GM12878 (cell line): ENCODE measurements at places on chromosomes 5 and 9. TPM values are rescaled to one million over a fixed set of nuclear protein-coding genes. Genes with fewer than 3 reads are reported as not detected.

DNA sequence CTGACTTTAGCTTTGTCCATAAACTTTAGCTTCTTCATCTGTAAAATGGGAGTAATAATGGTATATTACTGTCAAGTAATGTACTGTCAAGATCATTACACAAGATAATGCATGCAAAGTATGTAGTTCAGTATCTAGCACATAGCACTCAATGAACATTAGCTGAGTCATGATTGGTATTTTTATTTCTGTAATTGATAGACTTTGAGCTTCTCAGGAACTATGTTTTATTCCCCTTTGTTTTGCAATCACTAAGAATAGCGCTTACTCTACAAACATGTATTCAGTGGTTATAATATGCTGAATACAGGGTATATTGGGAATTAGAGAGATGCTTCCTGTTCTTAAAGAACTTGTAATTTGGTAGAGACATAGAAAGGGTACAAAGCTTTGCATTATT lies 142.3 kb upstream of the KLF9 start:
- DNase-seq = no peak

DNA sequence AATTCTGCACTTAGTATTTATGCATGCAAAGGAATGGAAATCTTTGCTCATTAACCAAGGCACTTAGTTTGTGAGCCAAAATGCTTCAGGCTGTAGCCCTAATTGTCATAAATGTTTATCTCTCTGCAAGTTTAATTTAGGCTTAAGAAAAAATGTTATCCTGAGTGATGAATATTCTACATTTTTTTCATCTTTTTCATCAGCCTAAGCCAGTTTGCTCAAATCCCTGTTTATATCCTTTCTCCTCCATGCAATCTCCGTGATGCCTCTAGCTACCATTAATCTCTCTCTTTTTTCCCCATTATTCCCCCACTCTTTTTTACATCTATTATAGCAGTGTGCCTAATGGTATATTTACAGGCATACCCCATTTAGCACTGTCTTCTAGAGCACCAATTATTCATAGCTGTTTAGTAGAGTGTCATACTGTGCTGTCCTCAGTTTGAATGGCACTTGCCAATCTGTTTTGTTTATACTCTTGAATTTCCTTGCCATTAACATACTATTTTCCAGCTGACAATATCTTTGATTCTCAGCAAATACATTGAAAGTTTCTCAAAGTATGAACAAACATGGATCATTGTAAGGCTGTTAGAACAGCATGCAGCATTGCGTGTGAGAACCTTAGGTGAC lies 1457.0 kb downstream of the MAT2B start:
- DNase-seq = no peak

- no peak for DNase-seq
Measured at GRCh38 chr5:11851965-11852716, 52.1 kb downstream of the CTNND2 start.

DNA sequence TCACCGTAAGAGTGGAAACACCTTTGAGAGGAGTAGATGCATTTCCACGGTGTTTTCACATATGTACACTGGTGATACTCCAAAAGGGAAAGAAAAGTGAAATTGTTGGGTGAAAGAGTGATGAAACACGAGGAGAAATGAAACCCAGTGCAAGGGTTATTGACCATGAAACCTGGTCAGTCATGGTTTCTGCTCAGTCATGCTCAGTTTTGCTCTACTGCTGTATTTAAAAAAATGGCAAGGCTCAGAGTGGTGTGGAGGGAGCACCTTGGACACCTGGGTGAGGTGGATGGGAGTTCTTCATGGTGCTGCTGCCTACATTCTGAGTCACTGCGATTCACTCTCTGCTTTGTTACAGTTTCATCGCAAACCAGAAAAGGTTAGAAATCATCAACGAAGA lies 32.3 kb downstream of the NTRK2 start:
- peak; percentile 77 for DNase-seq

DNA sequence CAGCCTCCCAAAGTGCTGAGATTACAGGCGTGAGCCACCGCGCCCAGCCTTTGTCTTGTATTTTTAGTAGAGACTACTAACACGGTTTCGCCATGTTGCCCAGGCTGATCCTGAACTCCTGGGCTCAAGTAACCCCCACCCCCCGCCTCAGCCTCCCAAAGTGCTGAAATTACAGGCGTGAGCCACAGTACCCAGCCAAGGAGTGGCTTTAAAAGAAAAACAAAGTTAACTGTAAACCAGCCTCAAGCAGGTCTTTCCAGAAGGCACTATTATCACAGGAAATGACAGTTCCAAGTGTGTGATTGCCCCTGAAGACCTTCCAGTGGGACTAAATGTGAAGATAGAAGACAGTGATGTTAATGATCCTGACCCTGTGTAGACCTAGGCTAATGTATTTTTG lies 31.1 kb downstream of the SIL1 start:
- no peak for DNase-seq

DNA sequence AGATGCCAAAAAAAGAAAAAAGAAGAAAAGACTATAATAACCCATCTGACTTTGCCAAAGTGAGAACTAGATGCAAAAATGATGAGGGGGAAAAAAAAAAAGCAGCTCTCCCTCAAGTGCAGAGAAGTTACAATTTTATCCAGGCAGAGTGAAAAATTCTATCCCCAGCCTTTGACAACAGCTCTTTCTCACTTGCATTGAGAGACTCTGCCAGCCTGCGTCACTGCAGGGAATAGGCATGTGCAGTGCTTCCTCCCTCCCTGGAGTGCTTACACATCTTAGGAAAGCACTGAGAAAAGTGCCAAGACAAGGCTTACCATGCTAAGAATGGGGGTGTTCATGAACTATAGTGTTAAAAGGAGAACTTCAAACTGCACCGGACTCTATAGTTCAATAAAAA lies 418.6 kb upstream of the TYRP1 start:
- DNase-seq = no peak

DNA sequence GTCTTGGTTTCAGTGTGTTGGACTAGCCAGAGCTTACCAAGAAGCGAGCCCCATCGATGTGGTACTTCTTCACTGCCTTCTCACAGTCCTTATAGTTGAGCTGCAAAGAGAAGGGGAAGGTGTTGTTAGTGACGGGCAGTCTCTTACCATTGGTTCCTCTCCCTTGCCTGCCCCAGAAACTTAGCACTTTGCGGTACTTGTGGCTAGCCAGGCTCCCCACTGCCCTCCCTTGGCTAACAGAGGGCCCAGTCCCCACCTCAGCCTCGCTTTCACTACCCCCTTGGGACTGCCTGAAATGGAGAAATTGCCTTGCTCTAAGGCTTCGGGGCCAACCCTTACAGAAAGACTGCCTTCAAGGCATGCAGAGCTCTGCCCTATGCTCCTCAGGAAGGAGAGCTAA lies 4.3 kb downstream of the LCP2 start:
- DNase-seq = peak; percentile 87

DNA sequence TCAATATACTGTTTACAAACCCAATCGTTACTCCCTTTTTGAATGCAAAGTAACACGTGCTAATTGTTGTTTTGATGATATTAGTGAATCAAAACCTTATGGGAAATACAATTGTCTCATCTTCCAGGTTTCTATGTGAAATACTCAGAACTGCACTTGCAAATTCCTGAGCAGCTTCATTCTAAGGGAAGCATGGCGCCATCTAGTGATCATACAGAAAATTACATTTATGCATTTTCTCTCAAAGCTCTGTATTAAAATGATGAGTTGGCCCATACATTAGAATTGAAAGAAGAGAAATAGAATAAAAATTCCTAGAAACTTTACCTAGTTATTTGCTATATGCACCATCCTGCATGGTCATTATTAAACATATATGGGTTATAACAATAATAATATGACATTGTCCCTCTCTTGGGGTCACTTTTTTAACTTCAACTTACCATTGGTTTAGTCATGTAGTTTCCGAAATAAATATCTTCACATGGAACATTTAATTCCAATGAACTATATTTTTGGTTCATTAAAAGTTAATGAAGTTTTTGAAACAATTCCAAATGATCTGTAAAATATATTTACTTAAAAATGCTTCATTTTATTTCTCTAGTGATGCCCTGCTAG lies 220.0 kb downstream of the PDE4D start:
- no peak for DNase-seq

DNA sequence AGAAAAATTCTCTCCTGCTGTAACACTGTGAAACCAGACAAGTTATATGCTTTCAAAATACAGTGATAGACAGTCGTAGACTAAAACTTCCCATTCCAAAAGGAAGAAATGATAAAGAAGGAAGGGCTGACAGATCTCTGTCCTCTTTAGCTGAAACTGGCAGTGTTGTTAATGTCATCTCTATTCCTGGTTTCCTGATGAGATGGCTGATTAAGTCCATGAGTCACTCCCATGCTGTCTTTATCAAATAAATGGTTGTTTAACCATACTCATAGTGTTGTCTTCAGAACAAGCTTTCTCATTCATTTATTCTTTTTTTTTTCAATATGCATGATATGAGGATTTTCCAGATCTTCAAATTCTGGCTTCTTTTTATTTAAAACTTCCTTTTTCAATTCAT lies 952.2 kb upstream of the WWC1 start:
- no peak for DNase-seq

GRCh38 chr5:171397190-171397589 lies 9.5 kb downstream of the NPM1 start:
- DNase-seq = no peak

DNA sequence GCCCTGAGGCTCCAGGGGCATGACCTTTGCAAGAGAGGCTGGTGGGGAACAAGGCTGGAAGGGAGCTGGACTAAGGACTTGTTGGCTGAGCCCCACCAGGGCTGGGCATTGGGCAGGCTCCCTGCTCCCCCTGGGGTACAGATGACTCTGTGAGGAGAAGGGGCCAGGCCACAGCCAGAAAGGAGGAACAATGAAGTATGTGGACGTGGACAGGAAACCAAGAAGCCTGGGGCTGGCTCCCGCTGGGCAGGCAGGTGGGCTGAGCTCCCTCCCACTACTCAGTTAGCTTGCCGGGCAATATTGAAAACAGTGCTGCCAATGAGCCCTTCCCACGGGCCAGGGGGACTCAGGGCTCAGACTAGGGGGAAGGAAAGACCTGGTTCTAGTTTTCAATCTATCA lies 66.1 kb upstream of the SPTLC1 start:
- DNase-seq = no peak

- no peak for DNase-seq
Measured at GRCh38 chr5:90982576-90982975, 400.5 kb downstream of the ARRDC3 start.

- DNase-seq = no peak
Measured at GRCh38 chr9:101387871-101388506, 3.2 kb upstream of the BAAT start.

DNA sequence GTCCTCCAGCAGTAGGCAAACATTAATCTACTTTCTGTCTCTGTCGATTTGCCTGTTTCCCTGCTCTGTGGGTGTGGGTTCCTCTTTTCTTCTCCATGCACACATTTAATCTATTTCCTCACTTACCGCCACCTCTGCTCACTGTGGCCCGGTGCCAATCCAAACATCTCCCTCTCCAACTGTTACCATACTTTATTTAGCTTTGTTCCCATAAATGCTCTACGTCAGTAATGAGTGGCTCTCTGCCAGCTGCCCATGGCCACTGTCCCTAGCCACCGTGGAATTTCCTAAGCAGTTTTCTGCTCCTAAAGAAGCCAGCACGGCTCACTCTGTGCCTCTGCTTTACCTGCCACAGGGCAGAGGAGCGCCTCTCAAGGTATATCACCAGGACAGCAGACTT lies 19.5 kb upstream of the GOLPH3 start:
- no peak for DNase-seq

DNA sequence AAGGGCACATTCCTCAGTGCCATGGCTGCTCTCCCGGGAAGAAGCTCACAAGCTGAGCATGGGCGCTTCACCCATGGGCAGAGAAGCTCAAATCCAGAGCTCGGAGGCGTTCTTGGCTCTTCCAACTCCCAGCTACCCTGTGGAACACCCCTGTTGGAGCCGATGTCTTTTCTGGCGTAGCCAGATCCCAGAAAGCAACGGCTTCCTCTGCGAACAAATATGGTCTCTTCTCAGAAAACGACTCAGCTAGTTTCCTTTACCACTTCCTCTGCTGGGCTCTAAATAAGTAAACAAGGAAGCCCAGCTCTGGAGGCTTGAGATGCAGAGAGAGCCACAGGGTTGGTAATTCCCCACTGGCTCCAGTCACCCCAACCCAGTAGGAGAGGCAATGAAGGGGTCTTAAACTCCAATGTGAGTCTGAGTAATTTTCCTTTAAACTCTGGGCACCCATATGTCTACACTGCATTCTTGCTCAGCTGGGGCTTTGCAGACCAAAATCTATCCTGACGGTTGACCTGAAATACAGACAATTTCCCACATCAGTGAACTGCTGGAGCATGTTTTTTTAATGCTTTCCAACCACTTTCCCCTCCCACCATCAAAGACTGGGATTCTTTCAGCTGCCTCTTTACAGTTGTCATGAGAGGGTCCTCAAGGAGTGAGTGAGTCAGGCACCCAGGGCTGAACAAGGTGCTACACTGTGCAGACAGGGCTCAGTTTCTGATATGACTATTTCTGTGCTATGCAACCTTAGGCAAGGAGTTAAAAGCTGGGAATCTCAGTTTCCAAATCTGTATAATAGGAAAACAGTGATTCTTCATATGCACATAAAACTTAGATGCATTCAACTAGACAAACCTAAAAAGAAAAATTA lies at the start of gene LCP2:
Gene LCP2, minus strand, starts transcription at position 189 of the 874 bp plus-strand sequence. Its CDS starts 166 bp downstream, at position 23.
- no peak for DNase-seq

GRCh38 chr9:129390541-129390940 lies 212.5 kb upstream of the IER5L start:
- DNase-seq = no peak

GRCh38 chr5:29252390-29252789 lies 1941.1 kb upstream of the CDH6 start:
- no peak for DNase-seq

GRCh38 chr5:176716320-176716719 lies 69.0 kb downstream of the TSPAN17 start:
- no peak for DNase-seq

GRCh38 chr5:58255970-58256369 lies 203.9 kb downstream of the PLK2 start:
- DNase-seq = no peak

DNA sequence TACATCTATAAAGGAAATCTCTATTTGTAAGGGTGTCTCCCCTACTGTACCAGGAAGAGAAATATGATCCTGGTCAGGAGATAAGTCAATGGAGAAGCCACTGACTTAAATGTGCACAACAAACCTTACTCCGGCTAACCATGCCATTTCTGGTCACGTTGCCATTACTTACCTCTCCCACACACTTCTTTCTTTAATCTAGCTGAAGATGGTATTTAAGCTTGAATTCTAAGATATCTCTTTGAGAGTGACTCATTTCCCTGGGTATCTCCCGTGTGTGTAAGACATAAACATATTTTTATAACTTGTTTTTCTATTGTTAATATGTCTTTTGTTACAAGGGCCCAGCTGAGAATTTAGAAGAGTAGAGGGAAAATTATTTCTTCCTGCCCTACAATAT lies 296.6 kb downstream of the SEMA5A start:
- DNase-seq = no peak

- DNase-seq = no peak
Measured at GRCh38 chr5:149537374-149537975, 13.8 kb downstream of the CSNK1A1 start.

PRDM9 gene
- total RNA-seq = not detected in 2 replicates

SPEF2 gene
- total RNA-seq = 0.24 TPM in 1 of 2 replicates, not detected in the other

CARD9 gene
- total RNA-seq = 2.4 and 2.6 TPM in 2 replicates

HTR4 gene
- not detected in 2 replicates for total RNA-seq

MARVELD2 gene
- total RNA-seq = 6.1 and 6.2 TPM in 2 replicates

YIPF5 gene
- 25.9 TPM in 2 replicates for total RNA-seq

NSG2 gene
- total RNA-seq = not detected in 2 replicates
